ENCODE measurements at places on chromosomes 12 and 14. TPM values are rescaled to one million over a fixed set of nuclear protein-coding genes. Genes with fewer than 3 reads are reported as not detected.

GRCh38 chr14:52430474-52430873, 116.4 kb downstream of the PTGER2 start:
- DNase-seq = no peak

The KRT5 gene
- 4.6 TPM for total RNA-seq

The FGF23 gene
- total RNA-seq = not detected

The VRTN gene
- total RNA-seq = not detected

The KRT79 gene
- 0.77 TPM for total RNA-seq

The OR4E2 gene
- total RNA-seq = not detected

The KRT82 gene
- total RNA-seq = not detected

DNA sequence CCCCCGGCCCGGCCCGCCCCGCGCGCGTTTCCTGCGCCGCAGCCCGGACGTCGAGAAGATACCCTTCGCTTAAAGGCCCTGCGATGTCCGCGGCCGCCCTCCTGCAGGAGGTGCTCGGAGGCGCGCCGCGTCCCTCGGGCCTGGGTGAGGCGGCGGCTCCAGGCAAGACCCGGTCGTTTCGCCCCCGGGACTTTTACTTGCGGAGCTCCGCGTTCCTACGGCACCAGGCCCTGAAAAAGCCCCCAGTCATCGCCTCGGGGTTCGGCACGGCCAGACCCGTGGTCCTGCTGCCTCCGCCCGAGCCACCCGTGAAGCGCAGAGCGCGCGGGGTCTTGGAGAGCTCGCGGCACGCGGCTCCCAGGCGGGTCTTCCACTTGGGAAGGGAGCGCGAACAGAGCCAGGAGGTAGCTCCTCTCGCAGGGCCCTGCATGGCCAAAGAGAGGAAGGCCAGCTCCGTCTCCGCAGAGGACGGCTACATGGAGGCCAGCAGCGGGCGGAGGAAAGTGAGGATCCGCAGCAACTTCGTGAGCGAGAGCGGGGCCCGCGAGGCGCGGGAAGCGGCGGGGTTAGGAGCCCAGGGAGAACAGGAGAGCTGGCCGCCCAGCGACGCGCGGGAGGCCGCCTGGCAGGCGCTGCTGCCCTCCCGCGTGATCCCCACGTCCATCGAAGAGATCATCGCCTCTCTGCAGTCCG, 26.9 kb downstream of the TTC6 start:
- no peak for DNase-seq

- no peak for DNase-seq
Observed at GRCh38 chr12:40733871-40734270, 41.6 kb downstream of the CNTN1 start.

- DNase-seq = no peak
Observed at GRCh38 chr12:87509237-87509820, 519.9 kb downstream of the C12orf50 start.

The POTEM gene
- total RNA-seq = not detected

DNA sequence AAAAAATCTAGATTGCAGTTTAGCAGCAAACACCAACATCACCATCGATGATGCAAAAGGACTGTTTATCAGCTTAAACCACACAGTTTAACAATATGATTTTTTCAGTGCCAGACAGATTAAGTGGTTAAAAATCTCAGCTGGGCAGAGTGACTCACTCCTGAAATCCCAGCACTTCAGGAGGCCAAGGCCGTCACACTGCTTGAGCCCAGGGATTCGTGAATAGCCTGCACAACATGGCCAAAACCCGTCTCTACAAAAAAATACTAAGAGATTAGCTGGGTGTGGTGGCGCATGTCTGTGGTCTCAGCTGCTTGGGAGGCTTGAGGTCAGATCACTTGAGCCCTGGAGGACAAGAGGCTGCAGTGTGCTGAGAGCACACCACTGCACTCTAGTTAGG, 8.9 kb downstream of the RSRC2 start:
- no peak for DNase-seq

The DGKA gene
- 17.3 TPM for total RNA-seq

- no peak for DNase-seq
Observed at GRCh38 chr14:95054346-95055280, 102.7 kb downstream of the DICER1 start.

DNA sequence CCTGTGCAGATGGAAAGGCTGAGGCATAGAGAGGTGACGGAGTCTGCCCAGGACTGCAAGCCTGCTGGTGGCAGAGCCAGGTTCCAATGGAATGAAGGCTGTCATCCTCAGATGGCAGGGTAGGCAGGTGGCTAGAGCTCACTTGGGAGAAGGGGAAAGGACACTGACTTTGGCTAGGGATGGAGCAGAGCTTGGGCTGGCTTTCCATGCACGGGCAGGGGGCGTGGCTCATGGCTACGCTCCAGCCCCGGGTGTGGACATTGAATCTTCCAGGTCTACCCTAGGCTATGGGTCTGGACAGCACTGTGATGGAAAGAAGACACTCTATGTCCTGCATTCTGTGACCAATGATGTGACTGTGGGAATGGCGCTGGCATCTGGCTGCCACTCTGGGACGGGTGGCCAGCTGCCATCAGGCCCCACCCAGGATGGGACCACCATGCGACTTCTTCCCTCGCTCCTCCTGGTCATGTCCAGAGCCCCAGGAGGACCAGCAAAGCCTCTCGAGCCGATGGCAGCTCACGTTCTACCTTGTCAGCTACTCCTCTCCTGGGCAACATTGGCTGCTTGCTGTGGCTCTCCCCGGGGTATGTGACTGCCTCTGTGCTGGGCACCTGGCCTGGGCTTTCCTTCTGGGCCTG, 398.7 kb downstream of the TMEM121 start:
- DNase-seq = no peak

The SIX6 gene
- total RNA-seq = not detected

The AREL1 gene
- 18.4 TPM for total RNA-seq

The C12orf60 gene
- 0.94 TPM for total RNA-seq
